RPMI7951 (cell line): ENCODE measurements at places on chromosomes 11 and 22.

GRCh38 chr22:44260216-44261035 lies 52.3 kb downstream of the SHISAL1 start:
- DNase-seq = no peak

- no peak for DNase-seq
Observed at GRCh38 chr22:31083377-31083768, 2.3 kb downstream of the SMTN start.

DNA sequence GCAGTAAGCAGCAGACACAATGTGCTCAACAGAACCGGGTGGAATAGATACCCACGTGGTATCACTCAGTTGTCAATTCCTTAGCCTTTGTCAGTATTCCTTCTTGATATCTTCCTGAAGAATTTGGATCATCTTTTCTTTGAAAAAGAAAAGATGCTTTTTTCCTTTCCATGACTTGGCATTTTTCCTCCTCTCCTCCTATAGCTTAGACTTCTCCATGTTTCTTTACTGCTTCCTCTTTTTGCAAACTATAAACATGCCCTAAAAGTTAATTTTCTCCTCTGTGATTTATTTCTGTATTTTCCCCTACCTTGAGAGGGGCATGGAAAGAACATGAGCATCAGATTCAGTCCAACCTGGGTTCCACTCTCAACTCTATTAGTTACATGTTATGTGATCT lies 11.7 kb downstream of the CBLIF start:
- DNase-seq = no peak

GRCh38 chr11:86637988-86638387 lies 34.4 kb downstream of the ME3 start:
- peak; percentile 81 for DNase-seq

DNA sequence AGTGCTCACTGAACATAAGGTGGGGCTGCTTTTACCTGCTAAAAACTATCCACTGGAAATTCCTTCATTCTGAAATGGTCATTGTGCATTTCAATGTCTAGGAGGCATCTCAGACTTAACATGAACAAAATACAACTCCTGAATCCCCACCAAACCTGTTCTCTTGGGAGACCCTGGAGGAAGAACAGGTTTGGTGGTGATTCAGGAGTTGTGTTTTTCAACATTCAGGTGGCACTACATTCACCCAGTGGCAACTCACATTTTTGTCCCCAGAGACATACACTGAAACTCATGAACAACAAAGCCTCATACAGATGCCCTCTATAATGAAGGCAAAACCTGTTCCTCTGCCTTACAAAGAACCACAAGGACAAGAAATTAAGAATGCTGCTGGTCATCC lies 64.3 kb upstream of the CYP2D6 start:
- no peak for DNase-seq

GRCh38 chr11:17933708-17934107 lies 79.1 kb downstream of the SERGEF start:
- DNase-seq = no peak
